ENCODE measurements at places on chromosomes 7 and 10. TPM values are rescaled to one million over a fixed set of nuclear protein-coding genes. Genes with fewer than 3 reads are reported as not detected.

GRCh38 chr10:108749042-108749441 lies 1174.3 kb downstream of the XPNPEP1 start:
- no peaks in the 10 kb centered on the region for H3K4me1 ChIP-seq
- no peak for DNase-seq

- H3K27ac ChIP-seq, result no peak overlapping the region
- DNase-seq, result peak; percentile 58
- H3K4me1 ChIP-seq, result peaks cover 3% of the 10 kb centered on the region
- no peak overlapping the region for H3K4me3 ChIP-seq
Observed at GRCh38 chr10:50421026-50421719, 169.9 kb upstream of the ASAH2 start.

GRCh38 chr10:18469125-18469524 lies 182.3 kb downstream of the NSUN6 start:
- peaks cover under 1% of the 10 kb centered on the region for H3K4me1 ChIP-seq
- no peak overlapping the region for H3K4me3 ChIP-seq
- DNase-seq, result no peak
- H3K36me3 ChIP-seq, result no peaks in the 10 kb centered on the region
- no peaks in the 10 kb centered on the region for H3K27me3 ChIP-seq

Gene SPDYE3
- not detected for total RNA-seq

Gene WDR86
- 15.8 TPM for total RNA-seq

GRCh38 chr7:30180718-30181117 lies 45.9 kb downstream of the MTURN start:
- H3K27ac ChIP-seq, result no peak overlapping the region
- H3K27me3 ChIP-seq, result no peaks in the 10 kb centered on the region
- no peak for DNase-seq
- no peak overlapping the region for H3K4me3 ChIP-seq

Gene DNAJC1
- total RNA-seq, result 15.6 TPM

- no peak overlapping the region for H3K4me3 ChIP-seq
- no peak overlapping the region for H3K27ac ChIP-seq
Observed at GRCh38 chr7:138752518-138753149, 45.2 kb upstream of the TMEM213 start.

Gene TMEM184A
- total RNA-seq, result 1.8 TPM

Gene BHLHA15
- total RNA-seq, result 2.7 TPM

GRCh38 chr10:99224766-99225165 lies 10.9 kb downstream of the HPSE2 start:
- H3K4me1 ChIP-seq, result no peaks in the 10 kb centered on the region
- H3K36me3 ChIP-seq, result no peaks in the 10 kb centered on the region
- no peak for DNase-seq
- no peak overlapping the region for H3K4me3 ChIP-seq

DNA sequence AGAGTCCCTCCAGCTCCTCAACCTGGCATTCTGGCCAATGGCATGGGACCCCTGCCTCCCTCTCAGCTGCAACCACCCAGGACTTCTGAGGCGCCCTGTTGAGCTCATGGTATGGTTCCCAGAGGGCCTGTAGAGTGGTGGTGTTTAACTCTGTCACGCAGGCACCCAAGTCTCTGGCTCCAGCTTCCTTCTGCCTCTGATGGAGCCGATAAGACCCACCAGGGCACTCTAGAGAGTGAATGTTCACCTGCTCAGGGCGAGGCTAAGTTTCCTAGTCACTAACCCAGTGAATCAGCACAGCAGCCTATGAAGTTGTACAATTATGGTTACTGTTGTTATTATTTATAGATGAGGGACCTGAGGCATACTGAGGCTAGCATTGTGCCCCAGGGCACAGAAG lies 120.4 kb downstream of the ZMIZ1 start:
- H3K4me1 ChIP-seq, result peaks cover 15% of the 10 kb centered on the region
- H3K4me3 ChIP-seq, result no peak overlapping the region
- no peak overlapping the region for H3K27ac ChIP-seq
- no peaks in the 10 kb centered on the region for H3K27me3 ChIP-seq
- no peaks in the 10 kb centered on the region for H3K36me3 ChIP-seq

Gene DYNC1I1
- 0.58 TPM for total RNA-seq

GRCh38 chr10:9957351-9957750 lies 1060.3 kb upstream of the CELF2 start:
- H3K36me3 ChIP-seq, result no peaks in the 10 kb centered on the region
- no peaks in the 10 kb centered on the region for H3K4me1 ChIP-seq
- no peak overlapping the region for H3K27ac ChIP-seq
- no peak for DNase-seq
- no peaks in the 10 kb centered on the region for H3K27me3 ChIP-seq

- H3K27me3 ChIP-seq, result no peaks in the 10 kb centered on the region
- no peak overlapping the region for H3K4me3 ChIP-seq
- H3K27ac ChIP-seq, result no peak overlapping the region
- DNase-seq, result no peak
- H3K36me3 ChIP-seq, result no peaks in the 10 kb centered on the region
Observed at GRCh38 chr10:122149561-122150505, 121.3 kb upstream of the BTBD16 start.

DNA sequence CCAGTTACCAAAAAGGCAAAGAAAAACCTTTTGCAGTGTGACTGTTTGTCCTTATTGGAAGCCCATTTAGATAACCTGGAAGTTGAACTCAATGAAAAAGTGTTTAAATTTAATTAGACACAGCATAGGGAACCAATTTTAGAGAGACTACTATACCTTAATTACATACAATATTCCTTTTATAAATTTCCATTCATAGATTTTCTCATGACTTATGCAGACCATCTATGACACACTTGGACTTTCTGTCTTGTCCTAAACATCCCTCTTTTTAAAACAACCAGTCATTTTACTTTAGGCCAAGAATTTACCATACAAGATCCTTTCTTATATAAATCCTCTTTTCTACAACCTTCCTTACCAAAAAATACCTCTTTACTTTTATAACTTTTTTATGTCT lies 61.6 kb downstream of the MTURN start:
- no peaks in the 10 kb centered on the region for H3K4me1 ChIP-seq
- no peak overlapping the region for H3K27ac ChIP-seq
- H3K36me3 ChIP-seq, result no peaks in the 10 kb centered on the region
- DNase-seq, result no peak
- H3K27me3 ChIP-seq, result no peaks in the 10 kb centered on the region
- H3K4me3 ChIP-seq, result no peak overlapping the region

GRCh38 chr7:126993626-126994213 lies 259.0 kb downstream of the GRM8 start:
- H3K4me3 ChIP-seq, result no peak overlapping the region
- no peak overlapping the region for H3K27ac ChIP-seq
- no peak for DNase-seq
- H3K27me3 ChIP-seq, result no peaks in the 10 kb centered on the region

DNA sequence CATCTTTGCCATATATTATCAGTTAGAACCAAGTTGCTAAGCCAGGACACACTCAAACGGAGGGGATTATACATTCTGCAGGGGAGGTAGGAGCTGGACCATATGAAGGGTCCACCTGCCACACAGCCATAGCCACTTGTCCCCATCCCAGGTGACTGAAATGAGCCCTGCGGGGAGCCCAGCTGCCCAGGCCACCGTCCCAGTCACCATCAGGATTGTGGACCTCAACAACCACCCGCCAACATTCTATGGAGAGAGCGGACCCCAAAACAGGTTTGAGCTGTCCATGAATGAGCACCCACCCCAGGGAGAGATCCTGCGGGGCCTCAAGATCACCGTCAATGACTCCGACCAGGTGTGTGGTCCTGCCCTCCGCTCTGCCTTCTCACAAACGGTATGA lies 13.7 kb downstream of the CDHR1 start:
- no peak overlapping the region for H3K27ac ChIP-seq
- DNase-seq, result no peak
- no peaks in the 10 kb centered on the region for H3K4me1 ChIP-seq
- no peak overlapping the region for H3K4me3 ChIP-seq
- no peaks in the 10 kb centered on the region for H3K36me3 ChIP-seq

Gene PON3
- not detected for total RNA-seq

Gene HOXA9
- total RNA-seq, result not detected

GRCh38 chr7:98284335-98285036 lies 3.0 kb downstream of the BRI3 start:
- H3K27ac ChIP-seq, result no peak overlapping the region
- no peak overlapping the region for H3K4me3 ChIP-seq
- no peaks in the 10 kb centered on the region for H3K36me3 ChIP-seq
- peaks cover 26% of the 10 kb centered on the region for H3K4me1 ChIP-seq

DNA sequence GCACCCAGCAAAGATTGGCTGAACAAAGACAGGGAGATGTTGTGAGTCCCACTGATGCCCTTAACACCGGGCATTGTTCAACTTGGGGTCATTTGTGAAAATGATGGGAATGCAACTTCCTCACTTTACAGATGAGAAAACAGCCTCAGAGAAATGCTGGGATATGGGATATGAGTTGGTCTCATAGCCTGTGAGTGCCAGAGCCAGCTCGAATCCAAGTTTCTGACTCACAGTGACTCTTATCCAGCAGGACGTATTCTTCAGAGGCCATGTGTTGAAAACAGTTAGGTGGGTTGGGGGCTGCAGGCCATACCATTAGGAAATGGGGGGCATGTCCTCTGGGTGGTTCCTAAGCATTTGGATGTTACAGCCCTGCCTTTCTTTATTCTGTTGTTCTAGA lies 45.2 kb downstream of the KIAA1217 start:
- no peaks in the 10 kb centered on the region for H3K27me3 ChIP-seq
- DNase-seq, result no peak
- H3K4me1 ChIP-seq, result peaks cover 18% of the 10 kb centered on the region
- no peak overlapping the region for H3K27ac ChIP-seq
- H3K4me3 ChIP-seq, result no peak overlapping the region

Gene REPIN1
- total RNA-seq, result 130 TPM

Gene PRSS37
- not detected for total RNA-seq

Gene AUTS2
- total RNA-seq, result 101 TPM

Gene DRGX
- not detected for total RNA-seq

Gene PYROXD2
- total RNA-seq, result 4.2 TPM

DNA sequence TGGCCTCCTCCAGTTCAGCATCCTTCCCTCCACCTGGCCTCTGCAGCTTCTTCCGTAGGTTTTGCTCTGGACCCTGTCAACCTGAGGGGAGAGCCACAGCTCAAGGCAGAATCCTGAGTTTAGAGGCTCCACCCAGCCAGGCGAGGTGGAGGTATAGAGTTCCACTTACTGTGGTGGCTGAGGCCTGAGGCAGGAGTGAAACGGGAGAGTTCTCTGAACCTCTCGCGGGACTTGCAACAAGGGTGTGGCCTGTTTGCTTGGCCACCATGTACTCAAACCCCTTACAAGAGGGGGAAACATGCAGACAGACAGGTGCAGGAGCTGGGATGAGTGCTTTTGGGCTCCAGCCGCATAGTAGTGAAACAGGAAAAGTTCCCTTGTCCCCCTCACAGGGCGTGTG lies 154.0 kb upstream of the C7orf33 start:
- H3K27me3 ChIP-seq, result no peaks in the 10 kb centered on the region
- H3K36me3 ChIP-seq, result no peaks in the 10 kb centered on the region
- DNase-seq, result no peak
- H3K4me1 ChIP-seq, result no peaks in the 10 kb centered on the region
- no peak overlapping the region for H3K27ac ChIP-seq

Measured in H1 (cell line).